ENCODE measurements at places on chromosomes 2 and 18. TPM values are rescaled to one million over a fixed set of nuclear protein-coding genes. Genes with fewer than 3 reads are reported as not detected.

Gene STPG4
- not detected for total RNA-seq

Gene ELOA2
- total RNA-seq = not detected

Gene GAL3ST2
- 0.83 TPM for total RNA-seq

Gene ATP6V1B1
- 6.5 TPM for total RNA-seq

Gene GPAT2
- 4.7 TPM for total RNA-seq

DNA sequence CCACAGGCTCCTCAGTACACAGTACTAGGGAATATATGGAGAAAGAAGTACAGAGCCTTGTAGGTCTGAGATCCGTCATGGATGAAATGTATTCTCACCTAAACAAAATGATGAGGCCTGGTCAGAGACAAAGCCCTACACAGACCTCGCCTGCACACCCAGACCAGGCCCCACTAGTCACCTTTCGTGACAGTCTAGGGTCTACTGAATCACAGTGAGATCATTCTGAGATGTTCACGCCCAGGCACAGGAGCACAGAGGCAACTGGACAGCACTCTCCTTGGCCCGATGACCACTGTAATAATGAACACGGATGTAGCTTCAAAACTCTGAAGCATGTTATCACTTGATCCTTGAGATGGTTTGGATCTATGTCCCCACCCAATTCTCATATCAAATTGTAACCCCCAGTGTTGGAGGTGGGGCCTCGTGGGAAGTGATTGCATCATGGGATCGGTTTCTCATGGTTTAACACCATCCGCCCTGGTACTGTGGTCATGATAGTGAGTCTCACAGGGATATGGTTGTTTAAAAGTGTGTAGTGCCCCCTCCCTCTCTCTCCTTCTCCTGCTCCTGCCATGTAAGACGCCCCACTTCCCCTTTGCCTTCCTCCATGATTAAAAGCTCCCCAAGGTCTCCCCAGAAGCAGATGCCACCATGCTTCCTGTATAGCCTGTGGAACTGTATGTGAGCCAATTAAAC lies 15.1 kb downstream of the DOCK10 start:
- peak; percentile 74 for DNase-seq

GRCh38 chr2:27451095-27451494 lies 8.9 kb downstream of the KRTCAP3 start:
- no peak for DNase-seq

GRCh38 chr18:54712306-54712705 lies 116.0 kb upstream of the RAB27B start:
- no peak for DNase-seq

- no peak for DNase-seq
Observed at GRCh38 chr2:4959219-4959618, 733.0 kb upstream of the SOX11 start.

GRCh38 chr2:51165534-51166260 lies 133.8 kb upstream of the NRXN1 start:
- DNase-seq = no peak

- DNase-seq = no peak
Observed at GRCh38 chr18:6406910-6407470, 7.7 kb downstream of the L3MBTL4 start.

DNA sequence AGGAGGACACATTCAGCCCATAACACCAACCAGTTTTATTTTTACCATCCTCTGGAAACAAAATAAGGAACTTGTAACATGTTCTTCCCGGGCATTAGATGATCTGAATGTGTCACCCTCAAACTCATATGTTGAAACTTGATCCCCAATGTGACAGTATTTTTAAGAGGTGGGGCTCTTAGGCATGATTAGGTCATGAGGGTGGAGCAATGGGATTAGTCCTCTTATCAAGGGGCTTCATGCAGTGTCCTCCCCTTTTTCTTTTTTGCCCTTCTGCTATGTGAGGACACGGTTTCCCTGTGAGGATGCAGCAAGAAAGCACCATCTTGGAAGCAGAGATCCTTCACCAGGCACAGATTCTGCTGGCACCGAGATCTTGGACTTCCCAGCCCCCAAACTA lies 401.5 kb upstream of the TRIB2 start:
- no peak for DNase-seq

- DNase-seq = no peak
Observed at GRCh38 chr2:17579605-17580318, 39.3 kb downstream of the VSNL1 start.

GRCh38 chr2:8525582-8526402 lies 156.1 kb upstream of the ID2 start:
- DNase-seq = peak; percentile 79

DNA sequence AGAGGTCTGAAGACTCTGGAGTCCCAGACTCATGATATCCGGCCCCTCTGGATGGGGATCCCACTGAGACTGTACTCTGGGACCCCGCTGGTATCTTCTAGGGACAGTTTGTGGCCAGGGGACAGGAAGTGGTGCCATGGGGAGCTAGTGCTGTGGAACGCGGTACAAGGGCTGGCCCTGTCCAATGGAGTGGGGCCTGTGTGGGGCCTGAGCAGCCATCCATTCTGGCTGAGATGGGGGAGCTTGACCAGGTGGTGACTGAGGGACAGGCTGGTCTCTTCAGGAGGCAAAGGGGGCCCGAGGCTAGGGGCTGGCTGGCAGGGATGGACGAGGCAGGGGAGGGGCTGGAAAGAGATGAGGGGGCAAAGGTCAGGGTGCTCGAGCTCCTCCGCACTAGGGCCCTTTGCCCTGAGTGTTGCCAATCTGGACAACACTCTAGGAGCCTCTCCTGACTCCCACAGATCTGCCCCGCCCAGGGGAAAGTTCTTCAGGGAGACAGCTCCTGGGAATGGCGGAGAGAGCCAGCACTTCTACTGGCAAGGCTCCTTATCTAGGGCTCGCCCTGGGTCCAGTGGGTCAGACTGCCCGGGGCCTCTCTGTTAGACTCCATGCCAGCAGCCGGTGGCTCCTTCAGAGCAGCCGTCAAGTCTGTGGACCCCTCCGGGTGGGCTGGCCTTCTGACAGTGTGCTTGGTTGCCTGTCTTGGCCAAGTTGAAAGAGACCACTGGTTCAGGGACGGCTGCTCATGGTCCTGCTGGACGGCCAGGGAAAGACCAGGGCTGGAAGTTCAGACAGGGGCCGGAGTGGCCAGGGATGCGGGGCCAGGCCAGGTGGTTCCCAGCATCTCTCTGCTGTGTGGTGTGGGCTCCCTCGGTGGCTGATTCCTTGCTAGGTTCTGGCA lies 12.3 kb downstream of the MALL start:
- DNase-seq = no peak

GRCh38 chr2:58063641-58064040 lies 17.0 kb downstream of the VRK2 start:
- no peak for DNase-seq

- DNase-seq = no peak
Observed at GRCh38 chr18:70956554-70956953, 667.7 kb downstream of the SOCS6 start.
